ENCODE measurements at places on chromosomes 16 and 17.

DNA sequence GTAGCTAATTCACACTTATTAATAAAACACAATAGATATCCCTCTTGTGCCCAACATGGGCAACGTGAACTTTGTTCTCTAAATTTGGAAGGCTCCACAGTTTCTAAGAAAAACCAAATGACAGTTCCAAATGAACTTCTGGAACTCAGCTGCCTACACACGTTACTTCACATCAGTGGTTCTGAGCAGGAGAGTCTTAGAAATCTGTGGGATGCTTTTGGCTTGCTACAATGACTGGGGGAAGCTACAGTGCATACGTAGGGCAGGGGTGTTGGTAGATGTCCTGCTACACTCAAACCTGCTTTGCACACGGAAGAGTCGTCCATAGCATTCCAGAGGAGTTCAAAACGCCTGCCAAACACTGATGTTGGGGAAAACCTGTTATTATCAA lies 8.0 kb downstream of the TXNDC11 start:
- DNase-seq, result no peak

DNA sequence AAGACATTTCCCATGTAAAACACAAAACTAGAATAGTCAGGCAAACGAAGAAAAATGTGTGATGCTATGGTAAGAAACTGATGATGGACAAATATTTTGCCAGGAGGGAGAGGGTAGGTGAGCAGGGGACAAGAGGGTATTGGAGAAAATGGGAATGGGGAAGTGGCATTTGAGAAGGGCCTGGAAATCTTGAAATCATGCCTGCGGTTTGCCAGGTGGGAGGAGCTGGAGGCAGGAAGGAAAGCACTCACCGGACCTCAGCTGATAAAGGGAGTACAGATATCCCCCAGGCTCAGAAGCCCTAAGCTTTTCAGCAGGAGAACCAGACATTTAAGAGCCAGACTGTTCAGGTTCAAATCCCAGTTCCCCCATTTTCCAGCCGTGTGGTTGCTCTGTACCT lies 103.6 kb downstream of the GSG1L start:
- no peak for DNase-seq

- DNase-seq, result peak; percentile 52
Measured at GRCh38 chr17:50051082-50051576, 4.8 kb upstream of the ITGA3 start.

- DNase-seq, result no peak
Measured at GRCh38 chr17:34725008-34725407, 145.6 kb downstream of the TMEM132E start.

DNA sequence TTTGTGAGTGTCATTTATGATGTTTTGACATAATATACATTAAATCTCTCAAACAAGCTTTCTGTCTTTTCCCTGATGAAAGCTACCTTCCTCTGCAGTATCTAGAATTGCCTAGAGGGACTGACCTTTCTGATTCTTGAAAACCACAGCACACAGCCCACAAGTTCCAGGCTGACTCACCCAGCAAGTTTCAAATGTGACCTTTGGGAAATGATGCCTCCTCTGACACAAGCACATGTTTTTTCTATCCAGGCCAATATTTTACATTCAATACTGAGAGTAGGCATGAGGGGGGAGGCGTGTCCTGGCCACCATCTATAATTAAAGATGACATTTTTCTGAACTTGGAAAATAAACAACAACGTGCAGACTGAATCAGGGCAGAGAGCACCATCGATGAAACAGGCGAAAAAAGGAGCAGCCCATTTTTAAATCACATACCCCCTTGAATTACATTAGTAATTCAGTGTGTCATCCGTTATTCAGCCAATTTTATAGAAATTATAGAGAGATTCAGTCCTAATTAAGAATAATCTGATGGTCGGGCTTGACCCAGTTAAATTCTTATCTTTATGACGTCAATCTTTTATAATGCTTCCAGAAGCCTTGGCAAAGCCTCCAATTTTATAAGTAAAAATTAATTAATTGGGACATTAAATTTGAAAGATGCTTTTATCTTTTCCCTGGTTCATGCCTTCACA lies 292.6 kb upstream of the CDH11 start:
- DNase-seq, result no peak

DNA sequence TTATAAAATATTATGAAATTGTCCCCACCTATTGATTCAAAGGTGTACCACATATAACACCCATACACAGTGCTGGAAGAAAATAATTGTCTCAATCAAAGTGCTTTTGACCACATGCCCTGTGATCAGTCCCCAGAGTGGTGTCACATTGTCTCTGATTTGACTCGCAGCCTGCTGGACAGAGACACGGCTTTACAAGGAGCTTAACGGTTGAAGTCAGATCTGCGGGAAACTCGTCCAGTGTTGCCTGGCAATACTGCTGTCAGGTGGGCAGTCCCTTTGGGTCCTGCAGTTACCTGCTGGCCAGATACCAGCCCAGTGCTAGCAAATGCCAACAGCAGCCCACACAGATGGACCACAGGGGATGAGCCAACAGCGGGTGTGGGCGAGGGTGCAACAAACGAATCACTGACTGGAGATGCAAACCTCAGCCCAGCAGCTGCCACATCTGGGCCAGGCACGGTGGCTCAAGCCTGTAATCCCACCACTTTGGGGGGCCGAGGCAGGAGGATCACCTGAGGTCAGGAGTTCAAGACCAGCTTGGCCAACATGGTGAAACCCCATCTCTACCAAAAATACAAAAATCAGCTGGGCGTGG lies 26.2 kb upstream of the SSTR2 start:
- no peak for DNase-seq

DNA sequence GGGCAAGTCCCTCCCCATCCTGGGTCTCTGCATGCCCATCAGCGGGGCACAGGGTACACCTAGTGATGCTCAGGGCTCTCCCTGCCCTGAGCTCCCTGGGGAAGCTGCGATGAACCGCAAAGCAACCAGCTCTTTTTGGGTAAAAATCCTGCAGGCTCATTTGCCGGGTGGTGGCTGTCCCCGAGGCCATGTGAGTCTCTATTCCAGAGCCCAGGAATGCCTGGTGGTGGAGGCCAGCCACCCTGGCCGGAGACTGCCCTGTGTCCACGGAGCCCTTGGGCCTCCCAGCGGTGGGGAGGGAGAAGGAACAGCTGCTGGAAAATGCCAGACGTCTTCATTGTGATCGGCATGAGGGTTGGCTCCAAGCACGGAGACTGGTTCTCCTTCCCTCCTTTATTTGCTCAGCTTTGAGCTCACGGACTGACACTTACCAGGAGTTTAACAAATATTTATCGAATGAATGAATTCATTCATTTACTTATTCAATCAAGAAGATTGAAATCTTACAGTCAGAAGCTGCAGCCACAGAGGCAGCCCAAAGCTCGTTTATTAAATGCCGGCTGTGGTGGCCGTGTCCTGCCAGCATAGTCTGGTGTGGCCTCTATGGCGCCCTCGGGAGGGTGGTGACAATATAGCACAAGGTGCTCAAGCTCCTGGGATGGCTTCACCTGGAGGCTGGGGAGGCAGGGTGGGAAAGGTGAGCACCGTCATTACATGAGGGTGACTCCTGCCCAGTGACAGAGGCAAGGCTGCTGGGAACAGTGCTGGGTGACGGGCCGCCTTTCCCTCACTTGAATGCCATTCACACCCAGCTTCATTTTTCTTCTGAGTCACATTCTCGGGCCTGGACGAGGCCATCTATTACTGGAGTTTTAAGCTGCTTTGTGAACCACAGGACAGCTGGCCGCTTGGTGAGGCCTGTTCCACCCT lies 31.1 kb upstream of the JPH3 start:
- DNase-seq, result no peak

DNA sequence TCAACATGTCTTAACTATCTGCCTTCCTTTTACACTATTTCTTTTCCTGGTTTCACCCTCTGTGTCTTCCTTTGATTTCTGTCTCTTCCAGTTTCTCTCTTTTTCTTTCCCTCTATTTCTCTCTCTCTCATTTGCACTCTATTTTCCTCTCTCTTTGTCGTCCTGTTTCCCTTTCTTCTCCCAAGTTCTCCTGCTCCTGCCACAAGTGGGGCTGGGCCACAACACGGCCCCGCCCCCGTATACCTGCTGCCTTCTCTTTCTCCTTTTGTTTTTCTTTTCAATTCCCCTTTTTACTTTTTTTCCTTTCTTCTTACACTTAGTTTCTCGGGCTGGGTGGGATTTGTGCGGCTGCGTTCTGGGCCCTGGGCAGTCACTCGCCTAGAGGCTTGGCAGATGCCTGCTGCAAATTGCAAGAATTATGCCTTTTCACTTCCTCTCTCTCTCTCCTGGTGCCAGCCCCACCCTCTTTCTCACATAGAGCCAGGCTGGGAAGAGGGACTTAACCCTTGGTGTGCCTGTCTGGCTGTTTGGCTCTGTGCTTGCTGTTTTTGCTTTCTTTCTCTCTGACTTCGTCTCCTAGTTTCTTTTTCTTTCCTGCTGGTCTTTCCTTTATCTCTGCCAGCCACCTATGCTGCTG lies 2139.4 kb downstream of the TP53TG3F start:
- no peak for DNase-seq

GRCh38 chr17:68437979-68438822 lies 19.1 kb downstream of the WIPI1 start:
- no peak for DNase-seq

DNA sequence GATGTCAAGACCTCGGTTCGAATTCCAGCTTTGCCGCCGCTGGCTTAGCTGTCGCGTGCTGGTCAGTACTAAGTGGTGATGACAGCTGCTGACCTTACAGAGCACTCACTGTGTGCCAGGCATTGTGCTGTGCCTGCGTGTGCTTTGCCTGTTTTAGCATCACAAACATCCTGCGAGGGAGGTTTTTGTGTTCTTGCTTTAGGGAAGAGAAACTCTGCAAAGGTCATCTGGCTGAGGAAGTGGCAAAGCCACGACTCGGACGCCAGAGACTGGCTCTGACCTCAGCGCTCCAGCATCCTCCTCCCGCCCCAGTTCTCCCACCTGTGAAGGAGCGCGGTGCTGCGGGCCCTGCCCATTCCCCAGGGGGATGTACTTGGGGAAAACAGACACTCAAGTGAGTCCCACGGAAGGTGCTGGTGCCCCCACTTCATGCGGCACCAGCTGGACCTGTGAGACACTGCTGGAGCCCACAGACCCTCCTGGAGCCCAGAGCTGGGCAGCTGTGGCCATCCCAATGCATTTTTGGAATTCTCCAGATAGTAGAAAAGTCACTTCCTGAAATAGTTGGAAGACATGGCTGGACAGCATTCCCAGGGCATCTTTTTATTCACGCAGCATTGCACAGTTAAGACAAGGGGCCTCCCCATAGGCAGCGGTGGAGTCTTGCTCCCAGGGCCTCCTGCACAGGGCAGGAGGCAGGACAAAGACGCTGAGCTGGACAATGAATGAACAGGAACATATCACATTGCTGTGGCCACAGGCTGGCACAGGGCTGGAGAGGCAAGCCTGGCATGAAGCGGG lies 20.0 kb upstream of the HERPUD1 start:
- DNase-seq, result no peak

- DNase-seq, result no peak
Measured at GRCh38 chr17:1162116-1162855, 17.5 kb downstream of the ABR start.

DNA sequence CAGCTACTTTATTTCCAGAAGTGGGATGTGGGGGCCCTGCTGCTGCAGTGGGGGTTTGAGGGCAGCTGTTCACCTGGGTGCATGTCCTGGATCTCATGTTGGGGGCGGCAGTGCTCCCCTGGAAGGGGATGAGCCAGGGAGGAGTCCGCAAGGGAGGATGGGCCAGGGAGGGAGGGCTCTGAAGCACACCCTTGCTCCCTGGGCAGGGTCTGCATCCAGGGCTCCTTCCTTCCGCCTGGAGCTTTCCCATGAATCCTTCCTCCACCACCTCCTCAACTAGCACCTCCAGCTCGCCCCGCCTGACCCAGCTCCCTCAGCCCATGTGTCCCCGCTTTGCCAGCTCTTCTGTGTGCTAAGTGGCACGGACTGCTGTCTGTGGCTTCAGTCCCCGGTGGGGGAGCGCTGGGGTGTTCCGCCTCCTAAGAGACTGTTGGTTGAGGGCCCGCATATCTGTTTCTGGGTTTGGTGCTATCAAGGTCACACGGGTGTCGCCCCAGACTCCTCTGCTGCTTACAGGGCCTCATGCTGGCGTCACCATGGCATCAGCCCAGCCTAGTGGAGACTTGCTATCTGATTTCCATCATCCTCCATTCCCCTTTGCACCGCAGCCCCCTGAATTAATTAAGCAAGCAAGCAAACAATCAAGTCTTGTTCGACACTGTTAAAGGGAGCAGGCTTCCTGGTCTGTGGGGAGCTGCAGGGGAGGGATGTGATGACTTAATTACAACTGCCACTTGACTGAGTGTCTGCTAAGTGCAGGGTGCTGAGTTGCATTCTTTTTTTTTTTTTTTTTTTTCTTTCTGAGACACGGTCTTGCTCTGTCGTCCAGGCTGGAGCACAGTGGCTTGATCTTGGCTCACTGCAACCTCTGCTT lies 71.8 kb downstream of the PRKCA start:
- DNase-seq, result peak; percentile 5

GRCh38 chr16:19749571-19750080 lies 31.6 kb downstream of the IQCK start:
- no peak for DNase-seq

DNA sequence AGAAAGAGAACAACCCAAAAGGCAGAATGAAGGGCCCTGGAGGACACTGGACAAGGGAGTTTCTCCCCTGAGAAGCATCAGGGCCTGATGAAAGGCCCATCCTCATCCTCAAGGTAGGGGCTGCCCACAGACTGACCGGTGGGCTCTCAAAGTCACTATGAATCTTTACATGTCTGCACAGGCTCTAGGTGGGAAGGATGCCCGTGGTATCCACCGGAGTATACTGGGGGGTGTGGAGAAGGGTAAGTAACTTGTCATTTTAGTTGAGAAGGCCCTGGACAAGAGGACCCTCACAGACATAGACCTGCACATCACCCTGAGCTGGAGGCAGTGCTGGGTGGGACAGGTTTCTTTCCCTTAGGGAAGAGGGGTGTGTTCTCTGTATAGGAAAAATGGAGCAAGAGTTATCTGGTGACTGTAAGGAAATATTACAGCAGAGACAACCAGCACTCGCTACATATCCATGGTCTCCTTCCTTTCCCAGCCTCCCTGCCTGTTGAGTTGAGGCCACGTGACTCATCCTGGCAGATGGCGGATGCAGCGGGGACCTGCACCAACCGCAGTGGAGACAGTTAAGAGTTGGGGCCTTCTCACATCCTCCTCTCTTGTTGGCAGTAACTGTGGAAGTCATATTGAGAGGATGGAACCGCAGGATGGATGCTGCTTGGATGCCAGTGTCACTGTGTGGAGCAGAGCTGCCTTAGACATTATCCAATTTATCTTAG lies 45.6 kb upstream of the KCNJ12 start:
- DNase-seq, result no peak
